Daoy (cell line): ENCODE measurements at places on chromosomes 12 and 14.

GRCh38 chr12:108633081-108633533 is 587 bp downstream of the SELPLG start:
- no peak for DNase-seq

DNA sequence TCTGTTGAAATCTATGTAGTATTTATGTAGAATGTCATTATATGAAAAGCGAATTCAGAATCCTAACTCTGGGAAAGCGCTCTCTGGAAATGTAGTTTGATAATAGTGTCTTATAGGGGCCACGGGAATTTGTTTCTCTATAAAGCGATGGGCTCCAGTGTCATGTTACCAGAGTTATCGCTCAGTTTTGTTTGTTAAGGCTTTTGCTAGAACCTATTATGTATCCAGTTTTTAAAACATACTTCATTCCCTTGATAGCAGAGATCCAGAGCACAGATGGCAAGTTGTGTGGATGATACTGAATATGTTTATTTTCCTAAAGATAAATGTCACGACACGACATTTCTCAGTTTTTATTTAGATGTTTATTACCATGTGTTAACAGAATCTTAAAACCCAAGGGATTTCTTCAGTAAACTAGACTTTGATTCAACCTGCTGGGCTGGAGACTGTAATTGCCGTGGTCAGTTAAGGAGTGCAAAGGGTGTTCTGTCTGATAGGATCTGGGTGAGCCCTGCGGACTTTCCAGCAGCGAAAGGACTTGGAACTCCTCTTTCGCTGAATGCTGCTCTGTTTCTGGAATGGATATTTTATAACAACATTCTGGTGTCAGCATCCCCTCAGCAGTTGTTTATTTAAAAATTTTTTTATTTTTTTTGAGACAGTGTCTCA is 1.7 kb upstream of the DNAH10 start:
- DNase-seq = no peak

GRCh38 chr12:50564237-50564947 is 59.6 kb downstream of the DIP2B start:
- DNase-seq = no peak

DNA sequence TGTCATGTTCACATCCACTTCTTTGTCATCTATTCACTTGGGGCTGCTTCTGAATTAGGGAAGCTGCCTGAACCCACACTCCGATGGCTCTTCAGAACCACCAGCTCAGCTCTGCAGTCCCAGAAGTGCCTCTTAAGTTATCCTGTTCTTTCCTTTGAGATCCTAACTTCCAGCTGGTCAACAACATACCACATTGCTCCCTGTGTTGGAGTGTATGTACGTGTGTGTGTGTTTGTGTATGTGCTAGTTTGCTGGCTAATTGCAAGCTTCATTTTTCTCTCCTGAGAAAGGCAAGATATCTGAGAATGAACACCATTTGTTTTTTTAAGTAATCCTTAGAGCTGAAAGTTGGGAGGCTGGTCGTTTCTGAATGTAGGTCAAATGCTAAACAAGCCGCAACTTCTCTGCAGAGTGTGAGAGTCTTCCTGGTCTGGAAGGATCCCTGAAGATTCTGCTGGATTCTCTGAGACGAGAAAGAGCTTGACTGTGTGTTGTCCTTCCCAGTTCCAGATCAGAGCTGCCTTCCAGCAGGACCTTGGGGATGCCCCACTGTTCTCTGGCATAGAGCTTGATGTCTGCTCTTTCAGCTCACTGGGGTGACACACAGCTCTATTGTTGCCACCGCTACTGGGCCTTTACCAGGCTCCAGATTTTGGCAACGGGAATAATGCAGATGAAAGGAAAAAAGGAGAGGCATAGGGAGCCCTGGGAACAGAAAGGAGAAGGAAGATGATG is 839 bp downstream of the GSG1 start:
- DNase-seq = no peak

- peak; percentile 56 for DNase-seq
Observed at GRCh38 chr14:69886453-69887242, 7.4 kb downstream of the SMOC1 start.

DNA sequence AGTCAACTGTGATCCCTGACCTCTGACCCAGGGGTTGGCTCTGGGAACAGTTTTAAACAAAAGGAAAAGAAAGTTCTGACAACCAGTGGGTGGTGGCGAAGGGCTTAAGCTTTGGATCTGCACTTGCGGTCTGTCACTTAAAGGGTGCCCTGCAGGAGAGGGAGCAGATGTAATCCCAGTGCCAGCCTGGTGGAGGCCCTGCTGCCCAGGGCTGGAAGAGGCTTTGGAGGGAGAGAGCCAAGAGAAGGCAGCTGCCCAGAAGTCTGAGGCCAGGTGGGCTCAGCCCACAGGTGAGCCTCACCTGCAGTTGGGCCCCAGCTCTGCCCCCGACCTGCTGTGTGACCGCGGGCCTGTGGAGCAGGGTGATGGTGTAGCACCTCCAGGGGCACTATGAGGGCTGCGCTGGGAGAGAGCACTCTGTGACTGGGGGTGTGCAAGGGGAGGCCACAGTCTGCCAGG is 19.1 kb downstream of the SH2B3 start:
- DNase-seq = no peak

DNA sequence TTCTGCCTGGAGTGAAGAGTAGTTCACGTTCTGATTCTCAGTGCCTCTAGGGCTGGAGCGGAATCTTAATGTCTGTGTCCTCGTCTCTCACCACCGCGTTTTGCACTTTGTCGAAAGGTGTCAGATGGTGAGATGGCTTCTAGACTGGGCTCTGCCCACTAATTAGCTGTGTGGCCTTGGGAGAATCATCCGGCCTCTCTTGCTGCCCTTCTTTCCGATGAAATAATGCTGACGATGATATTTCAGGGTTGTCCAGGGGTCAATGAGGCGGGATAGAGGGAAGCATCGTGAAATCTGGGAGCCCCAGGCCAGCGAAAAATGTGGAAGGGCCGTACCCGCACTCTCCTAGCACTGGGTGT is 811 bp upstream of the GALNT16 start:
- no peak for DNase-seq

GRCh38 chr12:89187507-89187906 is 164.8 kb downstream of the DUSP6 start:
- no peak for DNase-seq

DNA sequence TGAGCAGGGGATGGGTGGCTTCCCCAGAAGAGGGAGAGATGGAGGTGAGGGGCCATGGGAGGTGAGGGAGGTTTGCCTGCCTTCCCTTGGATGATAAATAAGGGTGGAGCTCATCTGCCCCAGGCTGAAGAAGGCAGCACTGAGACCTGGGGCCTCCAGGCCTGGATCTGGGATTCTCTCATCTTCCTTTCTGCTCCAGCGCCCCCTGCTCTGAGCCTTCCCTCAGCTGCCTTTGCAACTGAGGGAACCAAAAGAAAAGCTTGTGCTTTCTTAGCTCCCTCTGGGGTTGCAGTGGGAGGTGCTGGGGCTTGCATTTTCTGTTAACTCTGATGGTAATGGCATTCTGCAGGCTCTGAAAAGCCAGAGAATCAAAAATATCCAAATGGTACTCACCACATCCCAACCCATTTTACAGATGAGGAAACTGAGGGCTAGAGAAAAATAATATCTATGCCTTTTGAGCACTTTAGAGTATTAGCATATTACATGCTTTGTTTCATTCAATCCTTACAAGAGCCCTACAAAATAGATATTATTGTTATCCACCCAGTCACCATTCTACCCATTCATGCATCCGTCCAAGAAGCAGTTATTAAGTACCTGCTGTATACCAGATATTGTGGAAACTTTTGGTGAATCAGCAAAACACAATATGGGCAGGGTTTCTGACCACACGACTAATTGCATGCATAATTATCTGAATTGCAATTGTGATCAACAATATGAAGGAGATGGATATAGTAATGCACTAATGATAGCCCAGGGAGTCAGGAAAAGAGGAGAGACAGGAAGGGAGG is 102.2 kb downstream of the WSCD2 start:
- no peak for DNase-seq

DNA sequence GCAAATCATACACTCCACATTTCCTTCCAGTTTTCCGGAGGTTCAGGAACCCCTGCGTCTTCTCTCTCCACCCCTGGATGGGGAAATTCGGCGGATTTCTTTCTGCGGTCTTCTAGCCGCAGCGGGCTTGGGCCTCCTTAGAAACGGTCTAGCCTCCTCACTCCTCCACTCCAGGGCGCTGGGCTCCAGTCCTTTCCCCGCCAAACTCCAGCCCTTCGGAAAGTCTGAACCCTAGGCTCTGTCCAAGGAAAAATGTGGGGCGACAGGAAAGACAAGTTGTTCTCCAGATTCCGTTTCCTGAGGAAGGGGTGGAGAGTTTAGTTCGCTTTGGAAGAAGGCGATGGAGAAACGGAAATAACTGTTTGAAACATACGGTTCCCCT is 1.4 kb upstream of the HOXC10 start:
- DNase-seq = no peak

GRCh38 chr12:132677492-132677891 is 9.7 kb downstream of the POLE start:
- DNase-seq = no peak

DNA sequence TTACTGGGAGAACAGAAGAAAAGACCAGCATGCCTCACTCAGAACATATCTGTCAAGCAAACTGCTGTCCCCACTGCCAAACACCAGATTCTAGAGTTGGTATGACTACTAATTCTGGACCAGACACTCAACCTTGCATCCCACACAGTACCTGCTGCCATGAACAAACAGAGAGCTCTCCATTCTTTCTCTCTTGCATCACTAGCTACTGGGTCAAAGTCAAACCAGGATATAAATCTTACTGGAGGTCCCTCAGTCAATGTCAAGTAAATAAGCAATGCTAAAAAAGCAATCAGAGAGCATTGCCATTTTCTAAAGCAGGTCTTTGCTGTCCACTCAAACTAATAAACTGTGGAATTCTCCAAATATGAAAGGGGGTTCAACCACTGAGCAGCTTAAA is 452.4 kb upstream of the SEL1L start:
- DNase-seq = no peak

DNA sequence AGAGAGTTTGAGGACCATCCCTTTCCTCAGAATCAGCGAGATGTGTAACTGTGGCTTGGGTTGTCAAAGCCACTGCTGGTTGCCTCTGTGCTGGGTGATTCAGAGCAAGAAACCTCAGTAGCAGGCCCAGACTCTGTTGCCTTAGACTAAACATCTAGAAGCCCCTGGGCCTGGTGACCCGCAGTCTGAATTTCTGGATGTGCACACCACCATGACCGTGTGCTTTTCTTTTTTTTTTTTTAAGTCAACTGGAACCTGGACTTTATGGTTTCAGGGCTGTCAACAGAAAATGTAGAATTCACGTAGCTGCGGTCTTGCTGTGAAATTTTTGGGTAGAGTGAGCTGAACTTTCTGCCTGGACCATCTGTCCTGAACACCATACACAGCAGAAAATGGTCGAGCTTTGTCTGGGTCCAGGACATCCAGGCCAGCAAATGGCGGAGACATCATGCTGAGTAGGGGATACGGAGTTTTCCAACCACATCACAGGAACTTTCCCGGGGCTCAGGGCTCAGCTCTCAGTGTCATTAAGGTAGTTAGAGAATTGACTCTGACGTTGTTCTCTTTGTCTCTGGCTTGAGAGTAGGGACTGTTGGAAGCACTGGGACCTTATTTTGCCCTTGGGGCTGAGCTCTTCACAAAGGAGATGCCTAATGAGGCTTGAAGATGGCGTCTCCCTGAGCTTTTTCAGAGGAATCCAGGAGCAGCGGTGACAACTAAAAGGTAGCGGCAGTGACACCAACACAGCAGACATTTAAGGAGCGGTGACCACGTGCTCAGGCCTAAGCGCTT is 23.0 kb upstream of the BATF start:
- no peak for DNase-seq

DNA sequence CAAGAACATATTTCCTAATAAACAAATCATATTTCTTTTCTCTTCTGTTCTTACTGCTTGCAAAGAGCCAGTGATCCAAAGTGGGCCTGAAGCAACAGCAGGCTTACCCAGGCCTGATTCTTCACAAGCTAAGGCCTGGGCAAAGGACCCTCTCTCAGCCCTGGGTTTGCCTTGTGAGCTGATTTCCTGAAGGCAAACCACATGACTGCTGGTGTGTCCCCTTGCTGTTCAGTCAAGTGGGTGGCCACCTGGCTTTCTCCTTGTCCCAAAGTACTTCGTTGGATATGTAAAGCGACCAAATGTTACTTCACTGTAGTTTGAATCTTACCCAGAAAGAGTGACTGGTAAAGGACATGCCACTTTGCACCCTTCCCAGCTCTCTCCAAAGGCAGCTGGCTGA is 392.9 kb downstream of the ZFP36L1 start:
- no peak for DNase-seq

GRCh38 chr12:71282020-71282419 is 124.2 kb upstream of the TSPAN8 start:
- DNase-seq = no peak

DNA sequence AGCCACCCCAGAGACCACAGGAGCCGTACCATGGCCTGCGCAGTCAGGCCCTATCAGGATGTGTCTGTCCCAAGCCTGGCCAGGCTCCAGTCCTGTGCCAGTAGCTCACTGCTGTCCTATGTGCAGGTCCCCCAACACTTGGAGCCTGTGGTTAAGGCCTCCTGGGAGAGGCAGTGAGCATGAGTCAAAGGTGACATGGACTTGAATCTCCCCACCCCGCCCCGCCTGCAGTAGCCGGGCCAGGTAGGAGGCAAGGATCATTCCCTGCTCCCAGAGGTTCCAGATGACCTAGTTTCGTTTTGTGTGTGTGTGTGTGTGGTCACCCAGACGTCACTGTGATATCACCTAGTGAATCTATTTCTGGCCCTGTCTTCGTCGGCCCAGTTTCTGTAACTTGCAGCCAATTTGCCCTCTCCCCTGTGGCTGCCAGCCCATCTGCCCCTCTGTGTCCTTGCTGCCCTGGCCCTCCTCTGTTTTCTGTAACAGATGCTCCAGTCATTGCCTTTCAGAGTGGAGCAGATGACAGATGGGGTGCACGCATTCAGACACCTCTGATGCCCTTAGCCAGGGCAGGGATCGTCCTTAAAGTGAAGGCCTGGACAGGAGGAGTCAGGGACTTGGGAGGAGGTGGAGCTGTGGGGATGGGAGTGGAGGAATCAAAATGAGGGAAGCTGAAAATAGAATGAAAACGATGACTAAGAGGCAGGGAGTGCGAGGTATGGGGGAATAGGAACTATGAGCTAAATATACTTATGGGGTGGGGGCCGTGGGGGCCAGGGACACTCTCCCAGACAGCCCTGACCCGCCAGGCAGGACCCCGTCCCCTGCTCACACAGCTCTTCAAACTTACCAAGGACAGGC is 37.4 kb downstream of the SLC6A12 start:
- DNase-seq = peak; percentile 74
